Stimulated activated naive B cell treated with anti-CD40 and anti-IgM and Interleukin-4, amounts not matched to agents 10 μg/mL and 1 μg/mL and 100 μg/mL, for 72 hours (primary cell): ENCODE measurements at places on chromosomes 12 and 14.
A peak's percentile ranks its signal among the peaks of the same experiment; 100 is the strongest.

GRCh38 chr12:121797937-121798786 lies 4.7 kb upstream of the RHOF start:
- no peak for DNase-seq

DNA sequence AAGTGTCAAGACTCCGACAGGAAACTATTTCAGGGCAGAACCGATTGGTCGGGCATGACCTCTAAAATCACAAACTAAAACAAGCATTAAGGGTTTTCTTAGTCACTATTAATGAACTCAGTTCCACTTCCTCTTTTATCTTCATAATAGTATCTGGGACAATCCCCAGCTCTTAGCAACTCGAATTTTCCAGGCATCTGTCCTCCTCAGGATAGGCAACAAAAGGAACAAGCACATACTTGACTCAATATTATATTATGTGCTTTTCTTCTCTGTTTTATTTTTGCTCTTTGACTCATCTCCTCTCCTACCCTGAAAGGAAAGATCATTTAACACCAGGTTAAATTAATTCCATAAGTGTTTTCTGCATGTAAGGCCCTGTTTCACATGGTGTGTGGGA lies 638.3 kb upstream of the TBX3 start:
- DNase-seq: peak; percentile 22

GRCh38 chr12:51351913-51352532 lies 5.5 kb upstream of the CELA1 start:
- DNase-seq: no peak

DNA sequence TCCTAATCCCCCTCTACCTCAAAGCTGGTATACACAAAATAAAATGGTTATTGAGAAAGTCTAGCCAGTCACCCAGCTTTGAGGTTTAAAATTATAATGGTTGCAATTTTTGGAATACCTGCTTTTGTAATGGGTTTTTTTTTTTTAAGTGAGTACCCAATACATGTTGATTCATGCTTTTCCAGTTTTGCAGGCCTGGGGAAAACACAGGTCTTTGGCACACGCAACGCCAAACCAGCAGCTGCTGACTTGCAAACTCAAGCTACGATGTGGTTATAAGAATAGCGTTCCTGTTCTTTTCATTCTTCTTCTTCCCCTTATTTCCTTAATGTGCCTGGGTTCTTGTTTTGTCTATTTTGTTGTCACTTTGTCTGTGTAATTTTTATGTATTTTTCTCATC lies 233.0 kb downstream of the EGLN3 start:
- DNase-seq: no peak

DNA sequence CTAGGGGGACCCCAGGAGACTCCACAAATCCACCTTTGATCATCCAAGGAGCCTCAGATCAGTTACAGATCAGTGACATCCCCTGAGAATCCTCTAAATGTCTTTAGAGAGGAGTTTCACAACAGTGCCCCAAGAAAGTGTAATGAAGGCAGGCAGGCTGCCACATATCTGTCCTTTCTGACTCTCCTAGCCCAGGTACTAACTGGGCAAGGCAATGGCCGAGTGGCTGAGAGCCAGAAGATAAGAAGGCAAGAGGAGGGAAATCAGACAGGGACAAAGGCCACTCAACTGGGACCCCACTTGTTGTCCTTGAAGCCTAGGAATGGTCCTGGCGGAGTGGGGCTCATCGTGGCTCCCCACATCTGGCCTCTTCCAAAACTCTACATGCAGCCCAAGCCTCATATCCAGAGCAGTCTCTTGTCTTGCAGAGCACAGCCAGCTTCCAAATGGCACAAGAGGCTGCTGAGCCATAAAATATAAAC lies 11.6 kb downstream of the ACTN1 start:
- DNase-seq: no peak

- peak; percentile 42 for DNase-seq
These were observed 608 bp downstream of the PTGES3 start for GRCh38 chr12:56687223-56688128.

GRCh38 chr14:63295231-63295685 lies 23.5 kb downstream of the GPHB5 start:
- no peak for DNase-seq

DNA sequence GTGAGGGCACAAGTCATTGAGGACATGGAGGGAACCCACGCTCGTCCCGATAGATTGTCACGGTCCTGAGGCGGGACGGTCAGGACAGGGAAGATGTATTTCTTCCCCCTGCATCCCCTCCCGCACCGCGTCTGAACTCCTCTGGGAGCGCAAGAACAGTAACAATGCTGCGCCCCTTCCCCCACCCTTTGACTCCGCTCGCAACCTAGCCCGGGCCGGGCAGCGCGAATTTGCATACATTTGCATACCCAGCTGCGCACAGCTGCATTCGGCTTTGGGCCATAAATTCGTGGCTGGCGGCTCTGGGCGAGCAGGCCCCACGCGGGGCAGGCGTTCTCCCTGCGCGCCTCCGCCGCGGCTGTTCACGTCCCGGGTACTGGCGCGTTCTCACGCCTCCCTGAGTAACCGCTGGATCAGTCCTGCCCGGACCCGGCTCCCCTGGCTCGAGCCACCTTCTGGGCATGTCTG lies 29.0 kb upstream of the SMUG1 start:
- DNase-seq: peak; percentile 24

- DNase-seq: no peak
These were observed 104.0 kb upstream of the BCAT1 start for GRCh38 chr12:25052914-25053211.

- no peak for DNase-seq
These were observed 10.1 kb upstream of the JDP2 start for GRCh38 chr14:75417674-75418073.

- no peak for DNase-seq
These were observed 102.6 kb upstream of the PRB2 start for GRCh38 chr12:11497995-11498394.

DNA sequence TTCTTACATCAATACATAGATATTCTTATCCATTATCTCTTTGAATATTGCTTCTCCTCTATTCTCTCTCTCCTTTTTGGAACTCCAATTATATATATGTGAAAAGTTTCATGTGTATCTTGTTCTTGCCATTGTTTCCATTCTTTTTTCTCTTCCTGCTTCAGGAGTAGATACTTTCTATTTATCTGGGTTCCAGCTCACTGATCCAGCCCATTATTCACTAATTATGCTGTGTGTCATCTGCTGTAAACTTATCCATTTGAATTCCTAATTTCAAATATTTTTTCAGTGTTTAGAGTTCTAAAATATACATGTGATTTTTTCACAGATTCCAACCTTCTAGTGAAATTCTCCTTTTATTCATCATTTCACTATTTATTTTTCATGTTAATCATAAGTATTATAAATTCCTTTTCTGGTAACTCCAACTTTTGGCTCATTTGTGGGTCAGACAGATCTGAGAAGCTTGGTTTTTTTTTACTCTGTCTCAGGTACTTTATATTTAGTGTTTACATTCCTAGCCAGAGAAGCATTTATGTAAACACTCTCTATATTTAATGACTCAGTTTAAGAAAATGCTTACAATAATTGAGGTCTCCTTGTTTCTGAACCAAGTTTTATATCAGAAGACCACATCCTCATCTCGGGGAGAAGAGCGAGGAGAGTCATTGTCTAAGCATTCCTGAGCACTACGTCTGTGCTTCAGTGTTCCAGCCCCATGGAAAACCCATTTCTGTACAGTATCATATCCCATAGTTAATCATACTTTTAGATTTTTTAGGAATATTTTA lies 15.9 kb upstream of the AMIGO2 start:
- no peak for DNase-seq

GRCh38 chr12:9699269-9699897 lies 29.9 kb downstream of the CLEC2D start:
- no peak for DNase-seq

DNA sequence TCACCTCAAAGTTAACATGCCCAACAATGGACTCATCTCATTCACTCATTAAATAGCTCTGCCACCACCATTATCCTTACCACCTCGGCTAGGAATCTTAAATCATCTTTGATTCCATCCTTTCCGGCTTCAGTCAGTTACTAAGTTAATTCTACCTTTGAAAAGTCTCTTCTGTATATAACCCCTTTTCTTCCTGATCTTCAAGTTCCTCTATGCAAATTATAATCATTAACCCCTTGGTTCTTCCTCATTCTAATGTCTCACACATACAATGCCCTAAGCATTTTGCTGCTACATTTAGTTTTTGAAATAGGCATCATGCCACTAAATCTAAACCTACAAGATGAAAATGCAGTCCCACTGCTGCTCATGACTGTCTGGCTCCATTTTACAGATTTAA lies 51.6 kb downstream of the ATP2B1 start:
- DNase-seq: no peak

- no peak for DNase-seq
These were observed 46.5 kb downstream of the NCOR2 start for GRCh38 chr12:124520907-124521306.

DNA sequence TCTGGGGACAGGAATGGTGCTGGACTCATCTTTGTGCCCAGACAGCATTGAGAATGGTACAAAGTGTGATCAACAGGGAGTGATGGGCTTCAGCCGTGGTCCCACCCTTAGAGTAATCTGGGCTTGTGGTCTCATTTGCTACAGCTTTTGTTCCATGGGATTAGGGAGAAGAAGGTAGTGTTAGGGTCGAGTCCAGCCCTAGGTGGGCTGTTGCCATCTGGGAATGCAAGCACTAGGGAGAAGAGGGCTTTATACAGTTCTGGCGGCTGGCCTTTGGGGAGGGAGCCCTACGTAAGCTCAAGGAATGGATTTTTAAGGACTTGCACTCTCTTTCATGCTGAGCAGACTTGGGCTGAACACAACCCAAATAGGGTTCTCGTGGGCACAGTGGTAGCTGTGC lies 4.9 kb downstream of the PLEKHG3 start:
- DNase-seq: no peak

DNA sequence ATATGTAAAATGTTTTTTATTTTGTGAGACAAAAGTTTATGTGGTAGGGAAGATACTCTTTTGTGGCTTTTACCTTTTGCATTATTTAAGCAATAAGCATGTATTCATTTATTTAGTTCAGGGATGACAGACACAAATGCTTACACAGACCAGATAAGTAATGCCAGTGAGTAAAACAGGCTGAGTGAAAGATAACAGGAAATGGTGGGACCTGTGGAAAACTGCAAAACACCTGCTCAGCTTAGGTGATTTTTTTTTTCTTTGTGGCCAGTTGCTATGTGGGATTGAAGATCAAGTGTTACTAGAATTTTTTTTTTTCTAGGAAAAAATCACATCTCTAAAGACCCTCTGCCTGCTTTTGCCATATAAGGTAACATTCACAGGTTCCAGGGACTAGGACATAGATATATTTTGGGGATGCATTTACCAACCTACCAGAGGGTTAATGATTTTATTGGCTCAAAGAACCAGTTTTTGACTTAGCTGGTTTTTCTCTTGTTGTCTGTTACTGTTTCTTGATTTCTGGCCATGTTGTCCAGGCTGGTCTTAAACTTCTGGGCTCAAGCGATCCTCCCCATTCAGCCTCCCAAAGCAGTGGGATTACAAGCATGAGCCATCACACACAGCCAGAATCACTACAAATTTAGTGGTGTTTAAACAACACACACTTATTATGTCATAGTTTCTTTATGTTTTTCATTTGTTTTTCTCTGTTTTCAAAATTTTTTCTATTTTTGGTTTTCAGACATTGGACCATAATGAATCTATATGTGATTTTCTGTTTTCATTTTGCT lies 9.8 kb downstream of the PSMA6 start:
- no peak for DNase-seq

DNA sequence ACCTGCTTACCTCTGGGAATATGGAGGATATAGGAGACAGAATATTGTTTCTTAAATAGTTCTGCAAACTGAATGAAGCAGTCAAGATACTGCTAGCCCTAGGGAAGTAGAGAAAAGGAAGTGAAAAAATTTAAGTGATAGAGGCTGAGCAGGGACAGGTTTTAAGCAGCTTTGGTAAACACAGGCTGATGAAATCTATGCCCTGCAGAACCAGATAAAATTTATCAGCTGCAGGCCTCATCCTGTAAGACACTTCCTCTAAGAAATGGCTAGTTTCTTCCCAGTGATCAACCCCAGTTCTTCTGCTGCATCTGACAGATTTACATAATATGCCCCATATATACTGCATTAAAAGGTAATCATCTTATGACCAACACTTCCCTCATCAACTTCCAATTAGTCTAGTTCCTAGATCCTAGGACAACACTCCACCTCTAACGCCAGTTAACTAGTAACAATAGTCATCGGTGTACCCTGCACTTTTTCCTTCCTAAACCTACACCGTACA lies 1.3 kb upstream of the ESYT1 start:
- DNase-seq: no peak

DNA sequence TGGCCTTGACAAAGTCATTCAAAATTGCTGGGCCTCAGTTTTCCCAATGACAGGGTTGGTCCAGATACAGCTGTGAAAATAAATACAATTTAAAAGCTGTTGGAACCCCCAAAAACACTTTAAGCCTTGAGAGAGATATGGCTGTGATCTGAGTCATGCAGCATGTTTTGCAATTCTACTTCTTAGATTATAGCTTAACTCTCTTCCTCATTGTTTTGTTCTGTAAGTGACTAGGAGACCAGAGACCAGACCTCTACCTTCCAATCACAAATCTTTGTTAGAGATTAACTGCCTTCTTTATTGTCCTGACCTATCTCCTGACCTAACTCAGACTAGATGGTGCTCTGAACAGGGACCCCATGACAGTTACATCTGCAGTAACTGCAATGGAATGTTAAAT lies 198.1 kb downstream of the STXBP6 start:
- no peak for DNase-seq

DNA sequence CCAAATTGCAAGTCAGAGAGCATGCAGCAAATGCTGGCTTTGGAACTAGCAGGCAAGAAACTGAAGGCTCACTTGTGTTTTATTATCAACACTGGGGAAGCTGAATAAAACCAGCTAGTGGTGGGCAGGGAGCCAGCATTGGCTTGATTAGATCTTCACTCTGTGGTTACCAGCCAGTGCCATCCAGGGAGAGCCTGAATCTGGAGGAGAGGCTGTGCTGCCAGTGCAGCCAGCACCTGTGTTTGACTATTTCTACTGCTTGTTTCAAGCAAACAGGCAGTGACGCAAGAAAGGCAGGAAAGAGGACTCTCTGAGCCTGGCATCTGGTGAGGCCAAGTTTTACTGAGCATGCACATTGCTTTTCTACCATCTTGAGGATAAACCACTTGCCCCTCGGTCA lies 247.0 kb downstream of the PHLDA1 start:
- no peak for DNase-seq

GRCh38 chr12:3117591-3118015 lies 40.4 kb downstream of the TSPAN9 start:
- DNase-seq: no peak

DNA sequence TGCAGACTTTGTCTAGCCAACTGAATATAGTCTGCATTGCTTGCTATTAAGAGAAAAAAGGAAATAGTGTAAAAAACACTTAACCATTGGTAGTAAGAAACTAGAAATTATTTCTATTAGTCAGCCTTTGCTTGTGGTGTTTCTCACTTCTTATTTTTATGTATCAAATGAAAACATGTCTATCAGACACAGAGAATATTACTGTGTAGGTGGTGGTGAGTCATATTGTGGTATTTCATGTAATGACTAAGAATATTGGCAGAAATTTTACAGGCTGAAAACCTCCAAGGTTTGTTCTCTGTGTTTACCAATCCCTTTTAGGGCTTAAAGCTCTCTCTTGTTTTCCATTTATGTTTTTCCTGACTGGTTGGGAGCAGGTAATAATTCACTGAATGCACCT lies 87.2 kb downstream of the DAAM1 start:
- DNase-seq: no peak
